ENCODE measurements at places on chromosomes 4 and X.
A peak's percentile ranks its signal among the peaks of the same experiment; 100 is the strongest.

DNA sequence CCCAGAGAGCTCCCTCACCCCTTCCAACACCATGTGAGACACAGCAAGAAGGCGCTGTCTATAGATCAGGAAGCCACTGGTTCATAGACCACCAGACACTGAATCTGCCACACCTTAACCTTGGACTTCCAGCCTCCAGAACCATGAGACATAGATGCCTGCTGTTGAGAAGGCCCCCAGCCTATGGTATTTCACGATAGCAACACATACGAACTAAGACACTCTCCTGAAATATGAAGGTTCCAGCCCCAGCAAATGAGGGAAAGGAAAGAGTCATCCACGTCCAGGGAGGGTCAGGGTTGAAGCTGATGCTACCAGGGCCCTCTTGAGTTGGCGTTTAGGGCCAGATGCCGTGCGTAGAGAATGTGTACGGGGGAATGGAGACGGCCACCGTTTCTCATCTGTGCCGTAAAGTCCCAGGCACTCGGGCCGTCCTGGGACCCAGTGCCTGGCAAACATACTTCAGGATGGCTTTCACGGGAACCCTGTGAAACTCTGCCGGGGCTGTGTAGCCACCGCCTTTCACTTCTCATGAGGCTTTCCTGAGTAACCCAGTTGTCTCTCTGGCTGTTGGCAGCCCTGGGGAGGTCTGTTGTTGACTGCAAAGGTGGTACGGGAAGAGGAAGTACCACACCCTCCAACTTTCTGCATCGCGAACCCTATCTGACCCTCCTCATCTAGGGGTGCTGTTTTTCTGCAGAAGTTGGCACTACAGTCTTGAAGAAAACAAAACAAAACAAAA, 17.7 kb upstream of the P2RY8 start:
- DNase-seq, result peak; percentile 27

DNA sequence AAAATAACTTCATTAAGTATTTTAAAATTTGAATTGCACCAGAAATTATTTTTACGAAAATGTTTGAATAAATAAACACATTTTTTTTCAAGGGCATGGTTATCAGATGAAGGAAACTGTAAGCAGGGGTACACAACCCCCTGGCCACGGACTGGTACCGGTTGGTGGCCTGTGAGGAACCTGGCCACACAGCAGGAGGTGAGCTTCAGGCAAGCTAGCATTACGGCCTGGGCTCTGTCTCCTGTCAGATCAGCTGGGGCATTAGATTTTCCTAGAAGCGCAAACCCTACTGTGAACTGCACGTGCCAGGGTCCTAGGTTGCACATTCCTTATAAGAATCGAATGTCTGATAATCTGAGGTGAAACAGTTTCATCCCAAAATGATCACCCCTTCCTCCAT, 1499.7 kb upstream of the AGA start:
- no peak for DNase-seq

DNA sequence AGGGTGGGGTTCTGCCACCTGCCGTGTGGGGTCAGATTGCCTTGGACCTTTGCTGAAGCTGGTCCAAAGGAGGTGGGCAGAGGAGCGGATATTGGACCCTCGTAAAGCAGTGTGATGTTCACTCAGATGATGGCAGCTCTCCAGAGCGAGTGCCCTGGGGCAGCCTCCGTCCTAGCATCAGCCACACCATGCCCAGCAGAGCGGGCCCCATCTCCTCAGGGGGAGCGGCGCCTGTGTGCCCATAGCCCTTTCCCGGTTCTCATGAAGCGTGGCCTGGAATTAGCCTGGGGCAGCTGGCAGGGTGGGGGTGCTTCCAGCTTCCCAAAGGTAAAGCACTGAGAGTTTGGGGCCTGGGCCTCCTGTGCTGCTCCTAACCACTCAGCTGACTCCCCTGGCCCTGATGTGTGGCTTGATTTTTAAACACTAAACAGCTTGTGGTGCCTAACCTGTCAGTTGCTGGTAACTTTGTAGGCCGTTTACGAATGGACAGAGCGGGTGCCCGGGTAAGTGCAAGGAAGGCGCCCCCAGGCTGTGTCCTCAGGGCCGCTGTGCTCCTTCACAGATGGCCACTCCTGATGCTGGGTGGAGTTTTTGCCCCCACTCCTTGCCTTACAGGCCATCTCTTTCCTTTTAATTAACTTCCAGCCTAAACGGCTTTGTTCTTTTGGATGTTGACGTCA, 36.0 kb downstream of the NOP14 start:
- no peak for DNase-seq

DNA sequence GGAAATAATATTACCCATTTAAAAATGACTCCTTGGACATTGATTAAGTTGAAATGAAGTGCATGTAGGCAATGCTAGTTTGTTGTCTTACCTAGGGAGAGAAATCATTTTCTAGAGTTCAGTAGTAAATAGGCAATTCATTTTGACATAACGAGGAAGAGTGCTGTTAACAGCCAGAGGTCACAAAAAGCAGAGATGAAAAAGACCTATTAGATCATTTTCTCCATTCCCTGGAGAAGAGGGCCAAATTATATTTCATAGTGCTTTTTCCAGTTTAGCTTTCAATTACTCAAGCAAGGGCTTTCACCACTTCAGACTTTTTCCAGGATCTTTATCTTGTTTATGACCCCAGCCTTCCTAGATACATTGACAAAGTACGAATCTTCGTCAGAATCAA, 374.3 kb upstream of the GALNT7 start:
- DNase-seq, result no peak

DNA sequence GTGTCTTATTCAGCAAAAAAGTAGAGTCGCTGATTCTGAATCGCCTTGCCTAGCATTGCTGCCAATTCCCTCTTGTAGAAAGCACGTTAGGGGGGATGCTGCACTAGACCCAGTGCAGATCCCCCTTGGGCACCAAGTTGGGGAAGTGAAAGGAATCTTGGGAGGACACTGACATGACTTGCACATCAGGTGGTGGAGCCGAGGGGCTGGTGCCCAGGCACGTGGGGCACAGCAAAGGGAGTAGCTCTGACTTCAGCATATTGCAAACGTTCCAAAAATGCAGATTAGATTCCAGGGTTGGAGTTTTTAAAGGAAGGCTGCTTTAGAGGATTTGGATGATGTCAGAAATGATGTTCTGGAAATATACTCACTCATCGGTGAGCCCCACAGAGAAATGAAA, 47.4 kb upstream of the GPM6B start:
- no peak for DNase-seq

DNA sequence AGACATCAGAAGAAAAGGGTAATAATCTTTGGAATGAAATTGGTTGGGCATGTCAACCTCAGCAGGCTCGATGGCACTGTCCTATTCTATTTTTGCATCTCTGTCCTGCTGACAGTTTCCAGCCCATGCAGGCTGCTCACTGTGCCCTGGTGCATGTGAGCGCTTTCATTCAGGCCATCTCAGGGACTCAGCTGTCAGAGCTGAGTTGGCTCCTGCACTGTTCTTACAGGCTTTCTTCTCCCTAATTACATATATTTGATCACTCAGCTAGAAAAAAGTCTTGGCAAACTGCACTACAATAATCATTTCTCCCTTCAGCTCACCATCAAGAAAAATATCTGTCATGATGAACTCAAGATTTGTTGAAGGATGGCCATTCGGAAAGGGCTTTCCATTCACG, 84.7 kb downstream of the RASL11B start:
- no peak for DNase-seq

DNA sequence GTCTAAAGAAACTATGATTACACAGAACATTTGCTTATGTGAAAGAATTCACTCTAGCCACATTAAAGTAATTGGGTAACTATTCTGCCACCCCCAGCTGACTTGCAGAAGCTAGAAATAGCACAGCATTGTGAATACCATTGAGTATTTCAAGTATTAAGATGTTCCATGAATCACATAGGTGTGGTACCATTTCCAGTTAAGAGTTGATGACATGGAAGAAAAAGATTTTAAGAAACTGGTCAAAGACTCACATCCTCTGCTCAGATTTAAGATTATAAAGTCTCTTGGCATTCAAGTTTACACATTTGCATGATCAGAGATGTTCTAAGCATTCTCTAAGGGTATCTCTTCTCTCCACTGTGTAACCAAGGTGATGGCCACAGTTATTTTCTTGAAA, 287.5 kb downstream of the CAMK2D start:
- peak; percentile 42 for DNase-seq

DNA sequence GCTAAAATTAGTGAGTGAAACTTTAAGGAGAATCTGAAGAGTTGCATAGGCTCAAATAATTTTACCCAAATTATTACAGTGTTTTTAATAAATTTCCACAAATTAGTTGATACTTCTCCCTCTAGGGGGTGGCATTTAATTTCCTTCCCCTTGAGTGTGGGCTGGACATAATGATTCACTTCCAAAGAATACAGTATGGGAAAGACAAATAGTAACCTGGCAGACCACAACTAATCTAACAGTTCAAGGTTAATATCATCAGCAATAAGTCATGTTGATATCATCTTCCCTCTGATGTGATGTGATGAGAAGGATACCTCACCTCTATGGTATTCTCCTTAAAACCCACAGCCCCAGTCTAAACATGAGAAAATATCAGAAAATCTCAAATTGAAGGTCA, 15.5 kb downstream of the PFKFB1 start:
- no peak for DNase-seq

GRCh38 chrX:64182208-64182607, 23.3 kb downstream of the AMER1 start:
- DNase-seq, result no peak
